Transverse colon (tissue), 4 donors: ENCODE measurements at places on chromosomes 5 and 9. TPM values are rescaled to one million over a fixed set of nuclear protein-coding genes. Genes with fewer than 3 reads are reported as not detected.
A peak's percentile ranks its signal among the peaks of the same experiment; 100 is the strongest.

Gene DOCK8
- total RNA-seq: 59.5 TPM

GRCh38 chr9:134627417-134628353 is 13.9 kb upstream of the COL5A1 start:
- H3K36me3 ChIP-seq: no peaks in the 10 kb centered on the region
- H3K27ac ChIP-seq: no peak overlapping the region
- no peaks in the 10 kb centered on the region for H3K4me1 ChIP-seq
- H3K27me3 ChIP-seq: no peaks in the 10 kb centered on the region

Gene MYMK
- not detected for total RNA-seq

GRCh38 chr9:70119786-70120185 is 76.1 kb downstream of the MAMDC2 start:
- H3K4me1 ChIP-seq: no peaks in the 10 kb centered on the region
- H3K4me3 ChIP-seq: no peak overlapping the region
- peak overlapping the region; percentile 59 for H3K27ac ChIP-seq
- H3K27me3 ChIP-seq: no peaks in the 10 kb centered on the region
- H3K36me3 ChIP-seq: no peaks in the 10 kb centered on the region
- DNase-seq: no peak

Gene INSL6
- not detected for total RNA-seq

Gene TMOD1
- total RNA-seq: 11.6 TPM

DNA sequence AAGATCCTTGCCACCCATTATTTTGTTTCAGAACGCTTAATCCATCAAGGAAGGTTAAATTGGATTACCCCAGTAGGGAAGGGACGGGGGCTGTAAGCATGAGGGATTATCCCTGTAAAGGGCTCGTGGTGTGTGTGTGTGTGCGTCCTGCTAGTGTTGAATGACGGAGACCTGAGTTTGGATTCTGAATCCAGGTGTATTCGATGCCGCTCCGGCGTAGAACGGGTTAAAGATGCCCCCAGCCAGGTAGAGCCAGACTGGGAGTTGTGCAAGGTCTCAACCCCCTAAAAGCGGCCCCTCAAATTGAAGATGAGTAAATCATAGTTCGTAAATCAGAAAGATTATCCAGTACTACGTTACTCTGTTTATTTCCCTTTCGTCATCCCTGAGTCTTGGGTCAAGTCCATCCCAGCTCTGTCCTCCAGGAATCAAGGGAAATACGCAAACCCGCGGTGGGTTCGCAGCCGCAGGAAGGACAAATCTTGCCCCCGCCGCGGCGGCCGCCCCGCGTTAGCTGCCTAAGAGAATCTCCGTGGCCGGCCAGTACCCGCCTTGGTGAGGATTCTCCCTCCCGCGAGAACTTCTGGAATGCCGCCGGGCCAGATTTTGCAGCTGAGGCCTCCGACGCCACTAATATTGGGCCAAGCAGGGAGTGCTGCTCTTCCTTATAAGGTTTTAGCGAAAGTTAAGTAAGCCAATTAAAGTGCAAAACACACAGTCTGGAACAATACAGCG is 586 bp upstream of the MTAP start:
- peak overlapping the region; percentile 90 for H3K27ac ChIP-seq
- peaks cover 3% of the 10 kb centered on the region for H3K4me1 ChIP-seq
- peak overlapping the region; percentile 39 for H3K4me3 ChIP-seq
- DNase-seq: peak; percentile 74
- H3K27me3 ChIP-seq: peaks cover 9% of the 10 kb centered on the region
- no peaks in the 10 kb centered on the region for H3K36me3 ChIP-seq

DNA sequence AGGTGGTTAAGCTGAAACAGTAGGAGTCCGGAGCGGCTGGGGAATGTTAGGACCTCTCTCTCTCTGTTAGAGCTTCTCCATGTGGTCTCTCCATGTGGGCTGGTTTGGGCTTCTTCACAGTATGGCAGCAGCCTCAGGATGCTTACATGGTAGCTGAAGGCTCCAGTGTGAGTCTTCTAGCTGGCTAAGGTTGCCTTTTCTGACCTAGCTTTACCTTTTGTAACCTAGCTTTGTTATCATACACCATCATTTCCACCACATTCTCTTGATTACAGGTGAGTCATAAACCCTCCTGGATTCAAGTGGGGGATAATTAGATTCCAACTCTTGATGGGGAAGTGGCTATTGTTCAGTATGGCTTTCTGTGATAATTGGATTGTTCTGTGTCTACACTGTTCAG is 98.5 kb downstream of the MTREX start:
- H3K36me3 ChIP-seq: peaks cover 15% of the 10 kb centered on the region
- no peak for DNase-seq
- no peak overlapping the region for H3K27ac ChIP-seq
- H3K4me1 ChIP-seq: peaks cover 10% of the 10 kb centered on the region
- no peaks in the 10 kb centered on the region for H3K27me3 ChIP-seq

DNA sequence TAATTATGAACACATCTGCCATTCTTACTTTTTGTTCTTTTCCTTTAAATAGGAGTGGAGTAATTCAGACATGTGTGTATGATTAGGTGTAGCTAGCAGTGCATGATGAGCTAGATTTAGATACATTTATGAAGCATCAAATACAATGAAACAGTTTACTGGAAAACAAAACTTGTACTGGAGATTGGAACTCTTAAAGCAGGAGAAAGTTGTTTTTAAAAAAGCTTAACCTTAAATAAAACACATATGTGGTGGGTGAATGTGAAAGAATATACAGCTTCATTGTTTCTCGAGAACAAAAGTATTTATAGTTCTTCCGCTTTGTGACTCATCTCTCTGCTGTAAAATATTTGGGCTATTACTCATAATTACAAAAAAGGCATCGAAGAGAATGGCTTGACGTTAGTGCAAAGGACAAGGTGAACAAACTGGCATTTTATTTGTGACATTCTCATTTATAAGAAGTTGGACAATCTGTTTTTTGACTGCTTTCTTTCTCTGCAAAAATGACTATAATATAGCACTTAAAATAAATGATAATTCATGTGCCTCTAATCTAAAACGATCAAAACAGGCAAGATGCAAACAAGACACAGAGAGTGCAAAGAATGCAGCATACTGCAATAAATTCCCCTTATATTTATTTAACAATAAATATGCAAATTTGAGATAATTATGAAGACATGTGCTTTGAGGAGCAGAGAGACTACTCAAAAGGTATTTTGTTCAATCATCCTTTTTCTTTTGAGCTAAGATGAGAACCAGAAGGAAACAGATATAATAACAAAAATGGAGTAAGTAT is 478.8 kb downstream of the CETN3 start:
- H3K36me3 ChIP-seq: no peaks in the 10 kb centered on the region
- no peaks in the 10 kb centered on the region for H3K27me3 ChIP-seq
- H3K4me3 ChIP-seq: no peak overlapping the region
- H3K27ac ChIP-seq: no peak overlapping the region
- DNase-seq: no peak
- peaks cover 8% of the 10 kb centered on the region for H3K4me1 ChIP-seq

DNA sequence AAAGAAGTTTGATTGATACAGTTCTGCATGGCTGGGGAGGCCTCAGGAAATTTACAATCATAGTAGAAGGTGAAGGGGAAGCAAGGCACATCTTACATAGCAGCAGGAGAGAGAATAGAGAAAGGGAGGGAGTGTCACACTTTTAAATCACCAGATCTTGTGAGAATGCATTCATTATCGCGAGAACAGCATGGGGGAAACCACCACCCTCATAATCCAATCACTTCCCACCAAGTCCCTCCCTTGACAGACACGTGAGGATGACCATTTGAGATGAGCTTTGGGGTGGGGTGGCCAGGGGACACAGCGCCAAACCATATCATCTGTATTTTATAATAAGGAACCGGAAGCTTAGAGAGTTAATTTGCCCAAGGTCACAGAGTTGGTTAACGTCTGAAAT is 13.7 kb upstream of the FOCAD start:
- no peak overlapping the region for H3K27ac ChIP-seq
- H3K4me1 ChIP-seq: no peaks in the 10 kb centered on the region
- no peak overlapping the region for H3K4me3 ChIP-seq
- H3K36me3 ChIP-seq: no peaks in the 10 kb centered on the region
- H3K27me3 ChIP-seq: no peaks in the 10 kb centered on the region

DNA sequence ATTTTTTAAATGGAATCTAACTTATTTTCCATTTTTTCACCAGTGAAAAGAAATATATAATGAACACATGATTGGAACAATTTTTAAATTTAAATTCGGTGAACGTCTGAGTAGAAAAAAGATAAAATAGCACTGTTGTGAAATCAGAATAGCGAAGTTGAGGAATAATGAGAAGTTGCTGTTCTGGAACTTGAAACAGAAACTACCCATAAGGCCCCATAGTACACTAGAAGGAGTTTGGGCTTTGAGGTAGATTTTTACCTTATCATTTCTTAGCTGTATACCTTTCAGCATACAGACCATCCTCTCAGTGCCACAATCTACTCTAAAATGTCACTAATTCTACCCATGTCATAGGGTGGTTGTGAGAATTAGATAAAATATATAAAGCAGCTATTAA is 35.1 kb downstream of the TDRD7 start:
- no peak overlapping the region for H3K4me3 ChIP-seq
- no peak for DNase-seq
- no peaks in the 10 kb centered on the region for H3K4me1 ChIP-seq
- H3K36me3 ChIP-seq: peaks cover 9% of the 10 kb centered on the region

GRCh38 chr9:33295571-33295970 is 5.3 kb downstream of the NFX1 start:
- H3K36me3 ChIP-seq: no peaks in the 10 kb centered on the region
- H3K4me3 ChIP-seq: no peak overlapping the region
- H3K27ac ChIP-seq: peak overlapping the region; percentile 72
- H3K4me1 ChIP-seq: peaks cover 52% of the 10 kb centered on the region

Gene ANKRD34B
- total RNA-seq: not detected

- H3K27ac ChIP-seq: peak overlapping the region; percentile 78
- peaks cover 72% of the 10 kb centered on the region for H3K4me1 ChIP-seq
- no peak for DNase-seq
Measured at GRCh38 chr5:68224509-68225187, 9.1 kb downstream of the PIK3R1 start.

DNA sequence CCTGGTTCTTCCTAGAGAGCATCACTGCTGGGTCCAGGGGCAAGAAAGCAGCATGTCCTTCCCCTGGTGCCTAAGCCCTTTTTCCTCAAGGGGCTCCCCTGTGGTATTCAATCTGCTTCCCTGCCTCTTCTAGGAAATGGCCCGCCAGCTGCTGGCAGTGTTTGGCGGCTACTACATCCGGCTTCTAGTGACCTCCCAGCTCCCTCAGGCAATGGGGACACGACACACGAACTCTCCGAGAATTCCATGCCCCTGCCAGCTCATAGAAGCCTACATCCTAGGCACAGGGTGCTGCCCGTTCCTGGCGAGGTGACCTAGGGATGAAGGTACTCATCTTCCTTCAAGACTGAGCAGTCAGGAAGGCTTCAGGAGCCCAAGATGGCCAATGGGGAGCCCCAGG is 14.6 kb downstream of the TEX53 start:
- H3K4me3 ChIP-seq: no peak overlapping the region
- no peaks in the 10 kb centered on the region for H3K27me3 ChIP-seq
- no peaks in the 10 kb centered on the region for H3K4me1 ChIP-seq
- no peak overlapping the region for H3K27ac ChIP-seq
- H3K36me3 ChIP-seq: peaks cover 25% of the 10 kb centered on the region

- no peak overlapping the region for H3K4me3 ChIP-seq
- no peaks in the 10 kb centered on the region for H3K27me3 ChIP-seq
- no peak overlapping the region for H3K27ac ChIP-seq
- H3K4me1 ChIP-seq: peaks cover 5% of the 10 kb centered on the region
- peak; percentile 26 for DNase-seq
Measured at GRCh38 chr5:68460147-68460798, 244.7 kb downstream of the PIK3R1 start.

Gene DMRT3
- total RNA-seq: not detected

- DNase-seq: no peak
- H3K27ac ChIP-seq: no peak overlapping the region
- no peak overlapping the region for H3K4me3 ChIP-seq
Measured at GRCh38 chr9:93267091-93267541, 83.2 kb downstream of the WNK2 start.

Gene CARTPT
- not detected for total RNA-seq

GRCh38 chr9:72371151-72371550 is 6.1 kb upstream of the ZFAND5 start:
- peaks cover 3% of the 10 kb centered on the region for H3K4me1 ChIP-seq
- no peak overlapping the region for H3K4me3 ChIP-seq
- H3K27me3 ChIP-seq: no peaks in the 10 kb centered on the region
- H3K36me3 ChIP-seq: no peaks in the 10 kb centered on the region
- no peak for DNase-seq
- no peak overlapping the region for H3K27ac ChIP-seq

- H3K4me3 ChIP-seq: no peak overlapping the region
- no peak for DNase-seq
- H3K4me1 ChIP-seq: peaks cover 15% of the 10 kb centered on the region
- no peaks in the 10 kb centered on the region for H3K36me3 ChIP-seq
Measured at GRCh38 chr9:125591888-125592287, 115.1 kb downstream of the MAPKAP1 start.

DNA sequence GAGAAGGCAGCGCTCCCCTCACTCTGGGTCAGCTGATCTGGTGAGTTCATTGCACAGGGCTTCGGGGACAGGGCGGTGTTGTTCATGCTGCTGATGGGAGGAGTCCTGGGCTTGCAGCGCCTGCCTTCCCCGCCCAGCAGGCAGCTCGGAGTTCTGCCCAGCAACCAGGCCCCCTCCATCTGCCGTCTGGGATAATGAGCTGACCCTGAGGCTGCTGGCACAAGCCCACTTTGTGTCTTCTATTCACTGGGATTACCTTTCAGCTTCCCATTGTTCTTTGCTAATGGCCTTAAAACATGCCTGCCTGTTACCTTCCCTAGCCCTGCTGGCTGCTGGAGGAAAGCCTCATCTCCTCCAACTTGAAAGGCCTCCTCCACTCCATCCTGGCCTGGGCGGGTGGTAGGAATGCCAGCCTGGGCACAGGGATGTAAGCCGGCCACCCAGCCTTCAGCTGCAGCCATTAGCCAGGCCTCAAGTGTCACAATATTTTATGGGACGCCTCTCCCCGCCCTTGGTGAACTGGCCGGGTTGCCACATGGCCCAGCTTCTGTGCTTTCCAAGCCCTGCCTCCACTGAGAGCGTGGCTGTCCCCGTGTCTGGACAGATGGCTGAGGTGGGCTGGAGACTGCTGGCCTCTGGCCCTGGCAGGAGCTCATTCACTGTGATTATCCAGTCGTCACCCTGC is 70.4 kb downstream of the GADD45G start:
- H3K27me3 ChIP-seq: no peaks in the 10 kb centered on the region
- H3K36me3 ChIP-seq: no peaks in the 10 kb centered on the region
- H3K4me1 ChIP-seq: peaks cover 6% of the 10 kb centered on the region
- H3K27ac ChIP-seq: peak overlapping the region; percentile 54
- DNase-seq: peak; percentile 51

- H3K4me3 ChIP-seq: no peak overlapping the region
- peak overlapping the region; percentile 45 for H3K27ac ChIP-seq
Measured at GRCh38 chr5:43570450-43571158, 13.7 kb upstream of the PAIP1 start.

GRCh38 chr9:94881023-94881422 is 154.5 kb downstream of the AOPEP start:
- H3K27me3 ChIP-seq: no peaks in the 10 kb centered on the region
- peaks cover 24% of the 10 kb centered on the region for H3K4me1 ChIP-seq
- no peak for DNase-seq
- H3K27ac ChIP-seq: peak overlapping the region; percentile 7

Gene DYNC2I2
- 118 TPM for total RNA-seq
